GM12892 (cell line): ENCODE measurements at places on chromosomes 11 and 22.

GRCh38 chr11:114440121-114440860 lies 1.0 kb downstream of the REXO2 start:
- no peak for DNase-seq

GRCh38 chr11:108906329-108906728 lies 241.5 kb downstream of the DDX10 start:
- no peak for DNase-seq

GRCh38 chr11:41400819-41401382 lies 58.6 kb downstream of the LRRC4C start:
- no peak for DNase-seq

DNA sequence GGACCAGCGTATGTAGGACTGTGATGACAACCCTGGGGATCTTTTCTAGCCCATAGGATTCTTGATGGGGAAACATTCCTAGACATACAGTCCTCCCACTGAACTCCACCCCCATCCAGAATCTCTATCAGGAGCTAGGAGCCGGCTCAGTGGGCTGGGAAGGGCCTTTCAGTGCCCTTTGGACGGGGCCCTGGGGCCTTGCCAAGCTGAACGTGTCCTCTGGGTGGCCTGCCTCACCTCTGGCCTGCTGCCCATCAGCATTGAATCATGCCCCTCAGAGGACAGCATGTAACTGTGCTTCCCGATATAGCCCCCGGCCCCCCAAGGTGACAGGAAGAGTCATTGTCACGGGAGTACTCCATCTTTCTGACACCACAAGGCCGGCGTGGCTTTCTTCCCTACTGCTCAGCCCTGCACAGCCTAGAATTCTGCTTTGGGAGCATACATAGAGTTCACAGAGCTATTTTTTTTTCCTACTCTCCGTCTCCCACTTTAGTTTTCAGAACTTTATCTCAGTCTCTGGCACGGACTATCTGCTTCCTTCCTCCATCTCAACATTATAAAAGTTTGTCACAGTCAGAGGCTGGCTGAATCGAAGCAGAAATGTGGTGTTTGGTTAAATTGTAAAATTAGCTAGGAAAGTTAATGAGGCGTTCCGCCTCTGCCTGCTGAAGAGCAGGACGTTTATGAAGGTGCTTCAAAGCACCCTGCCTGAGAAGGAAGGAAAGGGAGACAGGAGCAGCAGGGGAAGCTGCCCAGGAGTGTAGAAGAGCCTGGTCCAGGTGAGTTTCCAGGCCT lies 111.9 kb downstream of the ZBTB16 start:
- DNase-seq = no peak
